ENCODE measurements at places on chromosomes 12 and 14.

GRCh38 chr12:45503899-45504298 lies 225.6 kb upstream of the ARID2 start:
- DNase-seq, result no peak

- peak; percentile 56 for DNase-seq
Measured at GRCh38 chr14:20657216-20658211, 16.0 kb upstream of the OR6S1 start.

GRCh38 chr12:95755261-95755865 lies 35.2 kb downstream of the NTN4 start:
- DNase-seq, result no peak

GRCh38 chr12:91074851-91075250 lies 17.0 kb upstream of the KERA start:
- DNase-seq, result no peak

- no peak for DNase-seq
Measured at GRCh38 chr12:20368651-20369304, 441 bp downstream of the PDE3A start.

DNA sequence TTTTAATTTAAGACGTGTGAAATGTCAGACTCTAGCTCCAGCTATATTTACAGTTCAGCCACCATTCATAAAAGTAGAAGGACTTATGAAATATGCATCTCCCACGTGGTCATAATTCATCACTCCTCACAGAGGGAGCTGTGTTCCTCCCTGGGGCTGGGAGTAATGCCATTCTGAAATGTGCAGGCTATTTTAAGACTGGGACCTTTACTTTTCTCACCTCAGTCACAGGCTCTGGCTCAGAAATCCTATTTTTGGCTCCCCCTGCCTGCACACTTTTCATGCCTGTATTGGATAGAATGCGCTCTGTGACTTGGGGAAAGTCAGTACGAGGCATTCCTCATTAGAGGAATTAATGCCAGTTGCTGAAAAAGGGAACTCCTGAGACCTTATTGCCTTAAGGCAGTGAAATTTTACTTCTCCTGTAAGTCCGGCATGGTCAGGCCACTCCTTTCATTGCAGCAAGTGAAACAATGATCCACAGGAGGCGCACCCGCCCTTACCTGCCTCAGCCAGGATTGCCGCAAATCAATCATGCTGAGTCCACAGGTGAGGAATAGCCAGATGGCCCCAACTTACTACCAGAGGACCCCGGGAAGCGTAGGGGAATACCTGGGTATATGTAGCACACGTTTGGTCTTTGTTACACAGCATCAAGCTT lies 1133.2 kb upstream of the TMEM132C start:
- DNase-seq, result no peak

- no peak for DNase-seq
Measured at GRCh38 chr12:31479516-31480210, 111.3 kb downstream of the DENND5B start.

GRCh38 chr14:24080888-24081738 lies 9.8 kb downstream of the CPNE6 start:
- DNase-seq, result peak; percentile 38

GRCh38 chr12:122051231-122051876 lies 27.2 kb upstream of the MLXIP start:
- peak; percentile 25 for DNase-seq

GRCh38 chr14:102625564-102626296 lies 33.3 kb downstream of the RCOR1 start:
- no peak for DNase-seq

DNA sequence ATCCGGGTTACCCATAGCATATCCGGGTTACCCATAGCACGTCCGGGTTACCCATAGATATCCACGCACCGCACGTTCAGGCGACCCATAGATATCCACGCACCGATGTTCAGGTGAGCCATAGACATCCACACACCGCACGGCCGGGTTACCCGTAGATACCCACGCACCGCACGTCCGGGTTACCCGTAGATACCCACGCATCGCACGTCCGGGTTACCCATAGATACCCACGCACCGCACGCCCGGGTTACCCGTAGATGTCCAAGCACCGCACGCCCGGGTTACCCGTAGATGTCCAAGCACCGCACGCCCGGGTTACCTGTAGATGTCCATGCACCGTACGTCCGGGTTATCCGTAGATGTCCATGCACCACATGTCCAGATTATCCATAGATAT lies 60.3 kb upstream of the SYT1 start:
- DNase-seq, result no peak

DNA sequence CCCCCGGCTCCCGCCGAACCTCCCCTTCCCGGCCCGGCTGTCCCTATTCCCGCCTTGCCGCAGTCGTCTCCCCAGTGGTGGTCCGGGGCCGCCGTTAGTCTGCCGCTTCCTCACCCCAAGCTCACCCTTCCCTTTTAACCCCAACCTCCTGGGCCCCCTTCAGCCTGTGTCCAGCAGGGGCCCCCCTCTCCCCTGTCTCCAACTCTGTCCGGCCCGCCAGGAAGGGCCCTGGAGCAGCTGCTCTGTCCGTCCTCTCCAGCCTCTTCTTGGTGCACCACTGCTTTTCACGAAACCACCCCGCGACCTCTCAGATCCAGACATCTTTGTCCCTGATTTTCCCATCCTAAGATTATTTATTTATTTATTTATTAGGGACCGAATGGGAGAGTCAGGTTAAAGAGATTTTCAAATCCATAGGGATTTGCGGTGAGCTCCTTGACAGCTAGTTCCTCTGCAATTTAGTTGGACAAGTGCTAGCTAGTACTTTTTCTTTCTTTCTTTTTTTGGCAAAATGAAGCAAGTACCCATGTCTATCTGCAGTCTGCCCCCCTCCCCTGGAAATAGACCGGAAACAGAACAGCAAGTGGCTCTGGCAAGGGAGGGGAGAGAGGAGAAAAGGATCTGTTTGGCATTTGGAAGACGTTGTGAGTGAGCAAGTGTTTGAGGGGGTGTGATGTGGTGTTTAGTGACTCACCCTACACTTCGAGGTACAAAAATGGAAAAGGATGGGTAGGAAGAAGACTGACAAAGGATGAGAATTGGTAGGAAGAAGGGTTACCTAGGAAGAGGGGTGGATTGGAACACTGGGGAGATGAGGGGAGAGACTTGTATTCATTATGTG lies 632 bp downstream of the UBR7 start:
- no peak for DNase-seq

DNA sequence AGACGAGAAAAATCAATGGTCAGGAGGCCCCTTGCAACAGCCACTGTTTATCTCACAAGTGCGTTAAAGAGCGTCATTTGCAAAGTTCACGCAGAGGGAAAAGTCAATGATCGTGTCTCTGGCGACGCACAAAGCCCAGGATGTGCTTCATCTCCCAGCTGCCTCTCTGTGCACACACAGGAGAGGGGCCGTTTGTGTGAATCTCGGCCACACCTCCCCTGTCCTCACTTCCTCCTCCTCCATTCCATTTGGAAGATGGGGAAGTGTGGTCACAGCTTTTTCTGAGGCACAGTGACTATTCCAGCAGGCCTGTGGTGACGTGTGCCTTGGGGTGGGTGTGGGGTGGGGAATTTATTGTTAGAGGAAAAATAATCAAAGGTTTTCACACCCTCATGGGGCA lies 90.4 kb downstream of the RBM19 start:
- no peak for DNase-seq

- no peak for DNase-seq
Measured at GRCh38 chr14:102248121-102248520, 56.8 kb downstream of the MOK start.

DNA sequence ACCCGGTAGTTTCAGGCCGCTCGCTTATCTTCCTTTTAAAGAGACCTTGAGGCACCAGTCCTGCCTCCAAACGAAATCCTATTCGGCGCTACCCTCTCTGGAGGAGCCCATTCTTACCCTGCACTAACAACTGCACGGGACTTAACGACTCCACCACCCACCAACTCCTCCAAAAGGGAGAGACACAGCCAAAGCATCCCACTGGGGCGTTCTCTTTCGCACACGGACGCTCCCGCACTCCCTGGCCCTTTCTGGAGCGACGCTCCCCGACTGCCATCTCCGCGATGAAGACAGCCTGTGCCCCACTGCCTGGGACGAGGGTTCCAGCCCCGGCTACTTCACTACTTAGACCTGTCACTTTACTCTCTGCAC lies 650 bp downstream of the GALC start:
- DNase-seq, result no peak

DNA sequence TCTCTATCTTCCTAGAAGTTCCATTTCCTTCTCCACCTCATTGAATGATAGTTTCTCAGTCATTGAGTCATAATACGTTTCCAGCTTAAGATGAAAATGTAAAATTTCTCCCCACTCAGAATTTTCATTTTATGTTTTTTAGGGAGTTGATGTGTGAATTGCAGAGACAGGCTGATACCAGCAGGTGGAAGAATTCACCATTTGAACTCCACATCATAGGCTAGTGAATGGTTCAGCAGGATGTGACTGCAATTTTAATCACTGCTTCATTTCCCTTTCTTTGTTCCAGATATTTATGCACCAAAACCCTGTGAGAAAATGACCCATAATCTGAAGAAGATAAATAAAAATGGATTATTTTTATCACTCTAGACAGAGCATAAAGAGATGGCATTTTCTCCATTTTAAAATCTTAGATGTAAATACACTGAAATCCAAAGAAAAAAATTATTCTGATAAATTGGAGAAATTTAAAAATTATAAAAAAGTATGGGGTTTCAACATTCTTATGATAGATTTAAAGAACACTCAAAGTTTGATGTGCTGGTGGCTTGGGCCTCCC lies 10.6 kb upstream of the PYGL start:
- peak; percentile 33 for DNase-seq

DNA sequence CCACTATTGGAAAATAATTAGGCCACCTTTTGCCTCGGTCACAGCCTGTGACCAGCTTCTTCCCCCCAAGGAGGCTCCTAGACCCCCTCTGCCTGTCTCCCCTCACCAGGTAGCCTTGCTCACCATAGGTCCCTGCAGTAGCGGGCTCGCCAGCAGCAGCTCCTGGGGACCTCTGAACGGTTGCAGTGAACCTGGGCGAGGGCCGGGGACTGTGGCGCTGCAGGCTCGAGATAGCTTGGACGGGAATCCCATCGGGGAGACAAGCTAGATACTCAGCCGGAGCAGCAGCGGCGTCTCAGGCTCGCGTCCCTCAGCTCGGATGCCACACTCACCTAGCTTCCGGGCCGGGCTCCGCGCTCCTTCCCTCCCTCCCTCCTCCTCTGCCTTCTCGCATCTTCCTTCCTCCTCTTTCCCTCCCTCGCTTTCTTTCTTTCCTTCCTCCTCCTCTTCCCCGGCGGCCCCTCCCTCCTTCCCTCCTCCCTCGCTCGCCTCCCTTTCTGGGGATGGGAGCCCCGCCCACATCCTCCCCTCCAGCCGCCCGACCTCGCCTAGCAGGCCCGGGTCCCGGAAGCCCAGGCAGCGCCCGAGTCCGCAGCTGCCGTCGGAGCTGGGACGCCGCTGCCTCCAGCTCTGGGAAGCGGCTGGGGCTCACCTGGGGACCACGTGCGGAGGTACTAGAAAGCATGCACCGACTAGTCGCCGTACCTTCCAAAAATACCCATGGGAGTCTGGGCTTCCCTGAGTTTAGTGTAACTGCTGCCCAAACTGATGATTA lies at the start of gene BMP4:
BMP4 (minus strand) TSS at position 399 of the 775 bp plus-strand sequence. CDS start 4,603 bp downstream, outside the sequence.
- DNase-seq, result peak; percentile 82

DNA sequence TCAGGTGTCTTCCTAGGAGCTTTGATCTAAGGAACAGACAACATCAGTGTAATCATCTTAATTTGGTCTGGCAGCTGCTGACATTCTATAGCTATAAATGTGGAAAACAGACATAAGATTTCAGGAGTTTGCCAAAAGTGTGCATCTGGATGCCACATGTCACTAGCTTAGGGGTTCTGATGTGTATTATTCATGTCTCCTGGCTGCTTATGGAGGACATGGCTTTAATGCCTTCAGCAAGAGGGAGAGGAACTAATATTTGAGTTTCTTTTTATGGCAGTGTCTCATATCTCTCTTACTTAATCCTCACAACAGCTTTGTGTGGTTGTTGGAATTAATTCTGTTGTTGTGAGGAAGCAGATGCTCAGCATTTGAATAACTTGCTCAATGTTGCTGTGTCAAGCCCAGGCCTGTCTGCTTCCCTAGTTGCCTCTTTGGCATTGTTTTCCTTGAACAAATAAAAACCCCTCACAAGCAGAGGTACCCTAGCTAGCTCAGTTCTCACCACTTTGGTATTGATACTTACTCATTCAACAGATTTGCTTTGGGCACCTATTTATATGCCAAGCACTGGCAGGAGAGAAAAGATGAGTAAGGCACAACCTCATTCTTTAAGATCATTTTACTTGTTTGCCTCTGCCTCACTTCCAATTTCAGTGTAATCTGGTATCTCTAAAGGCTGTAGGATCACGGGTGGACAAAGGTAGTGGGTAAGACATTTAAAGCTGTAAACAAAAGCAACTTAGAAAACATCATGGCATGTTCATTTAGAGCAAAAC lies 39.8 kb upstream of the EID3 start:
- no peak for DNase-seq

GRCh38 chr14:99522457-99522891 lies 41.3 kb downstream of the CCNK start:
- no peak for DNase-seq

DNA sequence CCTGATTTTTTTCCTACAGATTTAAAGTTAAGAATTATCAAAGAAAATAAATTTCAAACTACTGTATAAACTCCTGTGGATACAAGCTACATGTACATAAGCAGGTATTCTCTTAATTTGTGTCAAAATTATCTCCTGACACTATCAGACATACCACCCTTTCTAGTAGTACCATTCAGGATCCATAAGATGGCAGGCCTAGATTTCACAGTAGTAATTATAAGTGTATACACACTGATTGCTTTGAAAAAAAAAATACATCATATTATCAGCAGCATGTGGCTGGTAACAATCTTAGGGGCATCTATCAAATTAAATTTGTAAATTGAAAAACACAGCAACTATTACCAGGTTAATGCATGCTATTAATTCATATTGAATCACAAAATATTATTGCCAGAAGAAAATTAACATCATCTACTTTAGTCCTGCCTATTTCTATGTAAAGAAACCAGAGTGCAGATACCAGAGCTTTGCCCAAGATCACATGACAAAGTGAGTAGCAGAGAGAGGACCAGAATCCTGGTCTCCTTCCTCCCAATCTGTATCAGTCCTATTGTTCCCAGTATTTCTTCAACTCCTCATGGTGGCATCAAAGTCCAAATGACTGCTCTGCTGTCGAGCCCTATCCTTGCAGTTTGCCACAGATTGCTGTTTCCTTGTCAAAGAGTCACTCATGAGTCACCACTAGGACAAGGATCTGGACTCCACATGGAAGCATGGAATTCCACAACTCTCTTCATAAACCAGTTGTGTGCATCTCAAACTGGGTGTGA lies 27.7 kb upstream of the CALM1 start:
- DNase-seq, result peak; percentile 73

Measured in HepG2 (cell line).